ENCODE measurements at places on chromosomes 11 and 22.
A peak's percentile ranks its signal among the peaks of the same experiment; 100 is the strongest.

DNA sequence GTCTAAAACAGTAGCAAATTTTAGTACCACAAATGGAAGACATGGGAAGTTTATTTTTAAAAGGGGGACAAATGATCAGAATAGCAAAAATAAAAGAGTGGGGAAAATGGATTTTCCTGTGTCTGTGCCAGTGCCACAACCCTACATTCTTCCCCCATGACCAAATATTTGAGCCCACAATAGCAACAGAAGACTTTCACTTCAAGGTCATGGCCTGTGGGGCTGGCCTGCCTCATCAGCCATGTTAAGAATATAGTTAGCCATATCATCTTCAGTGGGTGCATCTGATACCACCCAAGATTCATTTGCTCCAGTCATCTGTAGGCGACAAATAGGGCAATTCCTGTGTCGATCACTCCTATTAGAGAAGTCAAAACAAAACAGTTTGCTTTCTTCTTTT, 26.3 kb downstream of the RNF141 start:
- no peak for DNase-seq

DNA sequence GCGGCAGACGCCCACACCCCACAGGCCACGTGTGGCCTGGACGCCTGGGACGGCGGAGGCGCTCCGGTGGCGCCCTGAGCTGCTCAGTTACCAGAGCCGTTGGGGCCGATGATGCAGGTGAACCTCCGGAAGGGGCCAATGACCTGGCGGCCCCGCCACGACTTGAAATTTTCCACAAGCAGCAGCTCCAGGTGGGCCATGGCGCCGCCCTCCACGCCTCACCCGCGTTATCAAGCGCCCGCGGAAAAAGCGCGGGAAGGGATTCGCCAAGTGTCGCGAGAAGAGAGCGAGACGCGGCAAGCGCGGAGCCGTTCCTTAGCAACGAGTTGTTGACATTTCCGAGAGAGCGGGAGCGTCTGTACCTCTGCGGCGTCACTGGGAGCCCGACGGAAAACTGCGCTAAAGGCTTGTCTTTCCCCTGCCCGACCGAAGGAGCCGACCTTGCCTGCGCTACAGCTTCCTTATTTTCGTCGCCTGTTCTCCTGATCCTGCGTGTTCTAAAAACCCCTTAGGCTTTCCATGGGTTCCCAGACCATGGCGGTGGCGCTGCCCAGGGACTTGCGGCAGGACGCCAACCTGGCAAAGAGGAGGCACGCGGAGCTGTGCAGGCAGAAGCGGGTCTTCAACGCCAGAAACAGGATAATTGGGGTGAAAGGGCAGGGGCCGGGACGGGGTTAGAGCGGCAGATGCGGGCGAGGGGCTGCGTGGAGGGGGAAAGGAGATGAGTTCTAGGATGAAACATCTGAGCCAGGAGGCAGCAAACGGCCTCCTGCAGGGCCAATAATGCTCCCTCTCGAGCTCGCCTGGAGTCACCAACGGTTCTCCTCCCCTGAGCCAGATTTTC, at the start of the genes RIBC2 and SMC1B:
Gene RIBC2 (plus strand): TSS at position 326 of the 844 bp plus-strand sequence. CDS start 194 bp downstream, at position 520.
Gene SMC1B (minus strand): TSS at position 232 of the 844 bp plus-strand sequence. CDS start 32 bp downstream, at position 200.
- no peak for DNase-seq

- DNase-seq: no peak
Measured at GRCh38 chr11:125301346-125301745, 136.8 kb downstream of the PKNOX2 start.

- no peak for DNase-seq
Measured at GRCh38 chr22:43432883-43433415, 21.1 kb downstream of the MPPED1 start.

DNA sequence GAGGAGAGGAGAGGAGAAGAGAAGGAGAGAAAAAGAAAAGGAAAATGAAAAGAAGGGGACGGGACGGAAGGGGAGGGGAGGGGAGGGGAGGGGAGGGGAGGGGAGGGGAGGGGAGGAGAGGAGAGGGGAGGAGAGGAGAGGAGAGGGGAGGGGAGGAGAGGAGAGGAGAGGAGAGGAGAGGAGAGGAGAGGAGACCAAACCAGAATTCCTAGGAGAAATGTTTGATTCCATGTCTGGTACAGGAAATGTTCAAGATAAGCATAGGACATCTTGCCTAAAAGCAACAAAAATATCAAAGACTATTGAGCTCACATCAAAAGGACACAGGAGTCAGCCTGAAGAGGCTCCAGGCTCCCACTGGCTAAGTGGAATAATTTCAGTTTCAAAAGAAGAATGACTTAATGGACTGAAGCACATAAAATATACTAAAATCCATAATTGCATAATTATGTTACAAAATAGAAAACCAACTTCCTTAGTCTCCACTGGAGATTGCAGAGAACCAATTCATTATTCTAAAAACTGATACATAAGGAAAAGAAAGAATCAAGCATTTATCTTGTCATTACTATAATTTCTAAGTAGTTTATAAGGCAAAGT, 101.1 kb upstream of the APOA1 start:
- DNase-seq: no peak

DNA sequence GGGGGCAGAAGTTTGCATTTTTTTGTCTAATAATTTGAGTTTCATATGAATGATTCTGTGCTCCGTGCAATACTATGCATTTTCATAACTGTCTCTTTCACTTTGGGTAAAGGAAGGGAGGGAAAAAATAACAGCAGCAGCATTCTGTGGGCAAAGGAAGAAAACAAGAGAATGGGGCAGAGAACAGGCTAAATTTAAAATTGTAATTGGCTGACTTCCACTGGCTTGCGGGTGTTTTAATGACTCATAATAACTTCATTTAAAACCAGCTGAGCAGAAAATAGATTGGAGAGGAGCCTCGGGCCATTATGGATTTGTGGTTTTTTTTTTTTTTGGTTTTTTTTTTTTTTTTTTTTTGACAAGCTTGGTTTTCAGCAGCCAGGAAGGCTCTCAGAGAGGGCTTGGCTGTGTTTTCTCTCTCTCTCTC, 107.4 kb downstream of the ZBTB16 start:
- peak; percentile 32 for DNase-seq
